ENCODE measurements at places on chromosomes 13 and 19.

- DNase-seq: no peak
Measured at GRCh38 chr13:95267662-95268342, 33.4 kb downstream of the ABCC4 start.

DNA sequence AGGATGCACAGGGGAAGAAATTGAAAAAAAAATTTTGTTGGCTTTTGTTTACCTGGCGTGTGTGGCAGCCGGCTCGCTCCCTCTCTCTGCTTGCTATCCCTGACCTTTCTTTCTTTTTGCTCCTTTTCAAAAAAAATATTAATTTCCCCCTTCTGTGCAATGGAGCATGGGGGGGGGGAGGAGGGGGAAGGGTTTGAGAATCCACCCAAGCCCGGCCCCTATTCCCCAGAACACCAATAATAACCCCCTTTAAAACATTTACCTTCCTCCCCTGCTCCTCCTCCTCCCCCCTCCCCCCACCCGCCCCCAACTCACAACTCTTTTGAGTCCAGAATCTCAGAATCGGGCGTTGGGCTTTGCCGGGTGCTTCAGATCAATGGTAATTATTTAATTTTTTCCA is 28.4 kb downstream of the NFIX start:
- DNase-seq: no peak

GRCh38 chr13:110665491-110666254 is 40.2 kb downstream of the CARS2 start:
- DNase-seq: no peak

GRCh38 chr13:104961246-104961645 is 1574.2 kb downstream of the EFNB2 start:
- DNase-seq: no peak

GRCh38 chr19:56917529-56917928 is 77.0 kb upstream of the PEG3 start:
- DNase-seq: no peak

DNA sequence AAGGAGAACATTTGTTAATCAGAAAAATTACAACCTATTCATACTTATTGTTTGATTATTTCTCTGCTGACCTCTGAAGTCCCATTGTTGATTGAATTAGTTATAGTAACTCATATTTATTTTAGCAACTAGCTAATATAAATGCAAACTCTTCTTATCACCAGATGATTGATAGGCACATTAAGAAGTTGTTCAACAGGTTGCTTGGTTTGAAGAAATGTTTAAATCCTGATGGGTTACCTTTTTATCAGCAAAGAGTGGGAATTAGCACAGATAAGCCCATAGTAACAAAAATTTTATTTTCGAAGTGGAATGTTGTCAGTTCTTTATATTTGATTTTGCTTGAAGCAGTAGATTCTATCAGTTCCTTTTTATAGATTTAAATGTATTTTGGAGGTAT is 44.4 kb downstream of the KLF5 start:
- DNase-seq: no peak

DNA sequence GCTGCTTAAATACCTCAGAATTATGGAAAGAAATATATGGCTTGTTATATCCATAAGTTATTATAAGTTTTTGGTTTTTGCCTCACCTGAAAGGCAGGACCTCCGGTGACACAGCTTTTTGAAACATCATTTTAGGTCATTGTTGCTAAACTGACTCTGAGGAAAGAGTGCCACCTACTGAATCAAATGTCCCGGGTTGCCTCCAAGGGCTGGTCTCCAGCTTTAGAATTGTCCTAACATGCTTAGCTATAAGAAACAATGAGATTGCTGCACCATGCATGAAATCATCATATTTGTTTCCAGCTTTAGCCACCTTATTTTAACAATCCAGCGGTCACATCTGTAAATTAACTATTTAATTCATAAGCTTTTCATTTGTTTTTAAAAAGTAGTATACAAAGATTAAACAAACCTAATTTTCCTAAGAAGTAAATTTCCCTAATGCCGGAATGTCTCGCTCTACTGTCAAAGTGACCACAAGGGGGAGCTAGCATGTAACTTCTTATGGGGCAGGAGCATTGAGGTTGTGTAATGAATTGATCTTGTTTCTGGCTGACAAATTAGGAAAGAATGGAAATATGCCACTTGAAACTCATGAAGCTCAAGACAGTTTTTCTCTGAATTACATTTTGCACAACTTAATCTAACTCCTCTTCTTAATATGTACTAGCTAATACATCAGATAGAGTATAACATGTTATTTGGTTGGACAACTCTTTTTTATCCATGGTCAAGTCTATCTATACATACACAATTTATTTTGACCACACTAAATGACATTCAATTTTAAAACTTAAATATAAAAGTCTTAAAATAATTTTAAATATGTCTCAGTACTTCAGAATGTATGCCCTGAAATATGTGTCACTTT is 6.7 kb upstream of the PCDH17 start:
- DNase-seq: no peak

DNA sequence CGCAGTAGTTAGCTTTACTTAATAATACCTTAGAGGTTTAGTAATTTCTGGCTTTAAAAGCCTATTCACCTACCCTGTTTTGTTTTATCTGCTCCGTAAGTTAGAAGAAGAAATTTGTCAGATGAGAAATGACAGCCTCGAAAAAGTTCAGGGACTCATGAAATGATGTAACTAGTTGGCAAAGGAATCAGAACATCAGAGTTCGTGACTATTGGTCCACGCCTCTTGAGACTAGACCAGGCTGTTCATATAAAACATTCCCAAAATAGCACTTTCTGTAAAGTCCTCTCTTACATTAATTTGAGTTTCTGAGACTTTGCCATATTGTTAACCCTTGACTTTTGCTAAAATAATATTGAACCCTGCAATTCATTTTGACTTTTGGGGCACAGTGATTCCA is 92.0 kb downstream of the HS6ST3 start:
- DNase-seq: no peak

- no peak for DNase-seq
Measured at GRCh38 chr13:102707467-102707866, 12.6 kb upstream of the METTL21C start.

DNA sequence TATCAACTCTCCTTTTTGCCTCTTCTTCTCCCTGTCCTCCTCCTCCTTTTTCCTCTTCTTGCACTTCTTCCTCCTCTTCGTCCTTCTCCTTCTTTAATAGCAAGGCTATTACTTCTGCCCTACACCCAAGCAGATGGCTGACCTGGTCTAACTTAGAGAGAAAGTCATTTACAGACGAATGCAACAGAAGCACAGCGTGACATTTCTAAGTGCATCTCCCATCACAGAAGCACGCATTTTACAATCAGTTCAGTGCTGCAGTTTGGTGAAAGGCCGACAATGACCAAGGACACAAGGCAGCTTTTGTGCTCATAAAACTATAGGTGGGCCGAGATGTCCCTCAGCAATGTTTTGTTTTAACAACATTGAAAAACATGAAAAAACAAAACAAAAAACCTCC is 231.5 kb downstream of the FGF14 start:
- no peak for DNase-seq

DNA sequence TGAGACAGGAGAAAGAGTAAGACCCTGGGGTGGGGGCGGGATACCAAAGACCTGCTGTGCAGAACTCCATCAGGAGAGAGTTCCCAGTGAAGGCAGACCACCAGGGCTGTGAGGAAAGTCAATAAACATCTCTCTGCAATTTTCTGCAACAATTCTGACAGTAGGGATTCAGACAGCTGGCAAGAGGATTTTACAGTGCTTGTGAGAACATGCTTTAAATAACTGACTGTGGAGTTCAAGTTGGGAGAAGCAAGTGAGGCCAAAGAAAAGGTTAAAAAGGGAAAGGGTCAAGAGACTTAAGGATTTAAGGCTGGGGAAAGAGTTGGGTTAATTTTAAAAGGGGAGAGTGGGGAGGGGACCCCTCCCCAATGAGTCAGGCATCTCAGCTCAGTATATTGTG is 98.4 kb downstream of the USP12 start:
- DNase-seq: no peak

DNA sequence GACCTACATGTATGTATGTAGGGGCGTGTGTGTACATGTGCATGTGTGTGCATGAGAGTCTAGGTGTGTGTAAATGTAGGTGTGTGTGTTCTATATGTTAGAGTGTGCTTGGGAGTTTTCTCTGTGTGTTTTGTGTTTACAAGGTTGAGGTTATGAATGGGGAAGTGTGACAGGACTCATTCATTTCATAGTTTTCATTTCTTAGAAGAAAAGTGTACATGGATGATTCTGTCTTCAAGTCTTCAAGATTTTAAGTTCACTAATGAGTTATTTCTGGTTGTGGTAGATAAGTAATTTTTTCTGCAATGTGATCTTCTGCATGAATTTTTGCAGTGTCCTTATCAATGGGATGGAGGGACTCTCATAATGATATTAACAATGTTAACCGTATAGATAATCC is 118.2 kb upstream of the SLC10A2 start:
- DNase-seq: no peak

- no peak for DNase-seq
Measured at GRCh38 chr19:38321646-38322196, 2.1 kb downstream of the KCNK6 start.

Measured in esophagus squamous epithelium (tissue), 5 donors.